ENCODE measurements at places on chromosomes 12 and 14.

DNA sequence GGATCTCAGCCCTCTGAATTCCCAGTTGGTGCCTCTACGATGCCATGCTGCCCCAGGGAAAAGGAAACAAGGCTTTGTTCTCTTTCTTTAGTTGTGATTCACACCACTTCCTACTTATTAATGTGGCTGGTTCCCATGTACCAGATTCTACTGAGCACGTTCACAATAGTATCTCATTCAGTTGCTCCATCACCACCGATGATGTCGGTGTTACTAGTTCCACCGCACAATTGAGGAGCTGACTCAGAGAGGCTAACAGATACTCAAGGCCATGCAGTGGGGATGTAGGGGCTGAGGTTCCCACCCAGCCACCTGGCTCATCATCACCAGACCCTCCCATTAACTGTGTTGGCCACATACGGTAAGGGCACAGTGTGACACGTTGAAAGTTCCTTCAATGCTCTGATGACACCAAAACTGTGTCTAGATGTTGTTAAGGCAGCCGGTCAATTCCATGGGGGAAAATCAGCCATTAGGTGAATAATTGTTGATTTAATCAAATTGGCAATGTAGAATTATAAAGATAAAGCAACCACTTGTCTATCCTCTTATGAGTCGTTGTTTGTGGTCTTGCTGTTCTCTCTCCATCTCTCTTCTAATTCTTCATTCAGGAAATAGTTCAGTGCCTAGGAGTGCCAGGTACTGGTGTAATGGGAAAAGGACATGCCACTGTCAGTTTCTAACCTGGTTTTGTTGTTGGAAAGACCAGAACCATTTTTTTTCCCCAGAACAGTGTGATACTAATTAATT is 244.2 kb upstream of the CRY1 start:
- DNase-seq: no peak

DNA sequence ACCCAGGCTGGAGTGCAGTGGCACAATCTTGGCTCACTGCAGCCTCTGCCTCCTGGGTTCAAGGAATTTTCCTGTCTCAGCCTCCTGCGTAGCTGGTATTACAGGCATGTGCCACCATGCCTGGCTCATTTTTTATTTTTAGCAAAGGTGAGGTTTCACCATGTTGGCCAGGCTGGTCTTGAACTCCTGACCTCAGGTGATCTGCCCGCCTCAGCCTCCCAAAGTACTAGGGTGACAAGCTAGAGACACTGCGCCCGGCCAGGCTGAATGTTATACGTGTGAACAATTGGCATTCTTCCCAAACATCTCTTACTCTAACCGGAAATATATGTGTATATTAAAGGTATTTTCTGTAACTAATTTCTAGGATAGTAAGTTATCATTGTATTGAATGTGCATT is 13.2 kb upstream of the LIMA1 start:
- no peak for DNase-seq

GRCh38 chr14:76984297-76984696 is 44.2 kb downstream of the IRF2BPL start:
- no peak for DNase-seq

DNA sequence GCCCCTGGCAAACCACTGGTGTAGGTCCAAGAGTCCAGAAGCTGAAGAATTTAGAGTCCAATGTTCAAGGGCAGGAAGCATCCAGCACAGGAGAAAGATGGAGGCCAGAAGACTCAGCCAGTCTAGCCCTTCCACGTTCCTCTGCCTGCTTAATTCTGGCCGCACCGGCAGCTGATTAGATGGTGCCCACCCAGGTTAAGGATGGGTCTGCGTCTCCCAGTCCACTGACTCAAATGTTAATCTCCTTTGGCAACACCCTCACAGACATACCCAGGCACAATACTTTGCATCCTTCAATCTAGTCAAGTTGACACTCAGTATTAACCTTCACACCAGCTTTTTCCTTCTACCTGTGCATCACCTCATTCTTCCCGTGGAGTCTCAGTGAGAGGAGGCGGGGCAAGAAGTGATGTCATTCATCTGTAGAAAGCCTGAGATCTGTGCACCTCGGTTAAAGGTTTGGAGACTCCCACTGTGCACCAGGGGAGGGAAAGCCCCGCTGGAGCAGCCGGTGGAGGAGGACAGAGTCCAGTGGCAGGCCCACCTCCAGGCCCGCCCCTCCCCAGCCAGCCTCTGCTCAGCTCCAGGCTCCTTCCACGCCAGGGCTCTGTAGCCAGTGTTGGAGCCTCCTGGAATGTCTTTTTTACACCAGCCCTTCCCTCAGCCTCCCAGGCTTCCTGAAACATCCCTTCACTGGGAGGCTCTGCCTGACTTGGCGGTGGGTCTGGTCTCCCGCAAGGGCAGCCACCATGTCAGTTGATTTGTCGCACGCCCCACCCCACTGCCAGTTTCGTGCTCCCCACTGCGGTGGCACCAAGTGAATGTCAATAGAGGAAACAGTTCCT is 80.1 kb upstream of the DYNC1H1 start:
- DNase-seq: no peak

Data from brain microvascular endothelial cell (primary cell).